ENCODE measurements at places on chromosomes 5 and 9. TPM values are rescaled to one million over a fixed set of nuclear protein-coding genes. Genes with fewer than 3 reads are reported as not detected.

MRPS2 gene
- 43.3 TPM for total RNA-seq

LHX3 gene
- not detected for total RNA-seq

PKD2L2 gene
- 0.81 TPM for total RNA-seq

LRRC19 gene
- not detected for total RNA-seq

MARCOL gene
- not detected for total RNA-seq

HRCT1 gene
- 8.1 TPM for total RNA-seq

NRG2 gene
- 1.9 TPM for total RNA-seq

Measured in Right ventricle myocardium inferior (tissue), 1 donor.